Endothelial cell of coronary artery (primary cell): ENCODE measurements at places on chromosomes 12 and 14. TPM values are rescaled to one million over a fixed set of nuclear protein-coding genes. Genes with fewer than 3 reads are reported as not detected.

Gene KRT4
- not detected in 2 replicates for total RNA-seq

Gene P2RX2
- total RNA-seq, result not detected in 2 replicates

Gene HOXC12
- total RNA-seq, result not detected in 2 replicates

Gene ARMH4
- total RNA-seq, result 1.0 and 3.7 TPM in 2 replicates

Gene SH2B3
- total RNA-seq, result 55.9 and 56.7 TPM in 2 replicates

Gene LRRC10
- not detected in 2 replicates for total RNA-seq

Gene HHIPL1
- total RNA-seq, result 2.0 and 4.4 TPM in 2 replicates

Gene SLC17A8
- total RNA-seq, result not detected in 2 replicates

Gene YBX3
- 174 and 228 TPM in 2 replicates for total RNA-seq

Gene CNIH1
- total RNA-seq, result 61.0 and 82.7 TPM in 2 replicates

Gene BCL2L14
- not detected in 2 replicates for total RNA-seq

Gene CLEC4C
- total RNA-seq, result not detected in 2 replicates

Gene CABP1
- 0.09 and 0.19 TPM in 2 replicates for total RNA-seq

Gene P2RX7
- total RNA-seq, result 0.72 and 0.75 TPM in 2 replicates

Gene CAMKK2
- 14.2 and 20.3 TPM in 2 replicates for total RNA-seq

Gene PRKD1
- total RNA-seq, result 5.4 and 10.4 TPM in 2 replicates

Gene GPD1
- not detected in 2 replicates for total RNA-seq

Gene LRP1-AS
- not detected in 2 replicates for total RNA-seq

Gene TMEM179
- total RNA-seq, result under 0.01 TPM in 1 of 2 replicates, not detected in the other

Gene HRK
- under 0.01 TPM in 1 of 2 replicates, not detected in the other for total RNA-seq

Gene POP5
- 26.4 and 45.3 TPM in 2 replicates for total RNA-seq

Gene TMEM52B
- total RNA-seq, result not detected in 2 replicates

Gene ANKRD52
- total RNA-seq, result 16.0 and 22.5 TPM in 2 replicates

Gene CD27
- 0.09 TPM in 1 of 2 replicates, not detected in the other for total RNA-seq

Gene PRH2
- not detected in 2 replicates for total RNA-seq

Gene ABHD4
- total RNA-seq, result 4.9 and 8.8 TPM in 2 replicates

Gene RTL1
- not detected in 2 replicates for total RNA-seq

Gene CARMIL3
- 0.09 TPM in 1 of 2 replicates, not detected in the other for total RNA-seq

Gene CHD8
- 48.8 and 54.2 TPM in 2 replicates for total RNA-seq

Gene LRIG3
- 43.0 and 67.8 TPM in 2 replicates for total RNA-seq

Gene ASCL1
- total RNA-seq, result not detected in 2 replicates

Gene OR4K13
- not detected in 2 replicates for total RNA-seq

Gene ACACB
- total RNA-seq, result 0.66 and 1.3 TPM in 2 replicates

Gene REC8
- 1.3 and 4.2 TPM in 2 replicates for total RNA-seq

Gene LRRC9
- total RNA-seq, result not detected in 2 replicates

Gene ATG101
- total RNA-seq, result 81.8 and 87.6 TPM in 2 replicates

Gene WNT1
- not detected in 2 replicates for total RNA-seq

Gene PDE3A
- 10.3 and 14.8 TPM in 2 replicates for total RNA-seq

Gene C12orf43
- 18.8 and 18.9 TPM in 2 replicates for total RNA-seq

Gene CACNA1C
- total RNA-seq, result 0.09 TPM in 1 of 2 replicates, not detected in the other
